HFF-Myc (cell line): ENCODE measurements at places on chromosomes 16 and 17.

GRCh38 chr17:7191571-7192270, 12.6 kb upstream of the ASGR1 start:
- DNase-seq = no peak

GRCh38 chr17:49227436-49228261, 2.9 kb downstream of the PHOSPHO1 start:
- peak; percentile 42 for DNase-seq

GRCh38 chr17:12979246-12979645, 38.6 kb downstream of the ELAC2 start:
- DNase-seq = no peak

DNA sequence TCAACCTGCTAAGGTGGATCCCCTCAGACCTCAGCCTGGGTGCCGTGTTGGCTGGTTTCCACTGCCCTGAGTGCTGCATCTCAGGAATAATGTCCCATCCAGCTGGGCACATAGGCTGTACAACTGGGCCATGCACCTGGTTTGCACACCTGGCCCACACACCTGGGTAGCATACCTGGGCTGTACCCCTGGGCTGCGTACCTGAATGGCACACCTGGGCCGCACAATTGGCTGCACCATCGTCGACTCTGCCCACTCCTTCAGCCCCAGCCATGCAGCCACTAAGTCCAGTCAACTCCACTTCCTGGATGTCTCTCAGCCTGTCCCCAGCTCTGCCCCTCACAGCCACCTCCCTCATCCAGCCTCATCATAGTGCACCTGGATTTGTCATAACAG, 7.9 kb downstream of the SLC5A10 start:
- DNase-seq = no peak

- no peak for DNase-seq
These were observed at the start of gene ABCA9 for GRCh38 chr17:69060822-69061221. ABCA9 (minus strand) TSS chr17:69060927; CDS start chr17:69051126, 9,801 bp downstream.

- no peak for DNase-seq
These were observed 2.6 kb upstream of the KRT36 start for GRCh38 chr17:41492351-41492750.

- DNase-seq = no peak
These were observed 411 bp downstream of the GGT6 start for GRCh38 chr17:4559966-4560365.

DNA sequence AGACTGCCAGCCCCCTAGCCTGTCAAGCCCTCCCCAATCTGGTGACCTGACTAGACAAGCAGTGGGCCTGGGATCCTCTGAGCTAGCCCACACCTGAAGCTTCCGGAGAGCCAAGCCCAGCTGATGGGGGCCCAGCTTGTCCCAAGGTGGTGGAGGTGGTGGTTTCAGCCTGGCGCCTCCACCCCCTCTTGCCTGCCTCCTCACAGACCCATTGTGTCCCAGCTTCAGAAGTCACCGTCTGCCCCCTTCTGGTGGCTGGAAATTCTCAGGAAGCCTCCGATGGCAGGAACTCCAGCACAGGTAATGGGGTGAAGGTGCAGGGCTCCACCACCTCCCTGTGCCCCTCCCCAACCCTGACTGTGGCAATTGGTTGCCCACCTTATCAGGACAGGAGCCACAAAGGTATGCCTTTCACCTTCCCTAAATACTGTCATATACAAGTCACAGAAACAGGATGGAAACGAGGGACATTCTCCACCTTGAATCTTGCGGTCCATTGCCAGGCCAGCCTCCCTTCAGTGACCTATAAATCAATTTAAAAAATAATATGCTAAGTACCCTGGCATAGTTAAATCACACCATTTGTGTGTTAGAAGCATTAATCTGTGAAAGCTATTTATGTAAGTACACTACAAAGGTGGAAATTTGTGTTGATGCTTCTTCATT, 66.0 kb upstream of the ZNF423 start:
- peak; percentile 15 for DNase-seq

DNA sequence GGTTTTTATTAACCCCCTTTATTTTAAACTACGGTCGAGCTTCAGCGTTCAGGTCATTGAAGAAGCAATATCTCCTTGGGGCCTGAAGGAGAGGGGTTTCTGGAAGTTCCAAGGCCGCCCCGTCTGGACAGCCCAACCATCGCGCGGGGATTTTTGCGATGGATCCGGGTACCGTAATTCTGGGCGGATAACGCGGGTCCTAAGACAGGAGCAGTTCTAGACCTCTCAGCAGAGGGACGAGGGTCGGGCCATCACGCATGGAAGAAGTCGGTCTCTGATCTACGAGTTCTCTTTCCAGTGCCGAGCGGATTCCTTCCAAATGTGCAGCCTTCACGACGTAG, 3.6 kb downstream of the BORCS6 start:
- no peak for DNase-seq

GRCh38 chr17:36601303-36602029, at the start of gene MRM1:
MRM1 (plus strand) TSS chr17:36601583; CDS start chr17:36601811, 228 bp downstream.
- peak; percentile 87 for DNase-seq

GRCh38 chr17:48412841-48413240, 17.2 kb downstream of the SKAP1 start:
- DNase-seq = no peak

DNA sequence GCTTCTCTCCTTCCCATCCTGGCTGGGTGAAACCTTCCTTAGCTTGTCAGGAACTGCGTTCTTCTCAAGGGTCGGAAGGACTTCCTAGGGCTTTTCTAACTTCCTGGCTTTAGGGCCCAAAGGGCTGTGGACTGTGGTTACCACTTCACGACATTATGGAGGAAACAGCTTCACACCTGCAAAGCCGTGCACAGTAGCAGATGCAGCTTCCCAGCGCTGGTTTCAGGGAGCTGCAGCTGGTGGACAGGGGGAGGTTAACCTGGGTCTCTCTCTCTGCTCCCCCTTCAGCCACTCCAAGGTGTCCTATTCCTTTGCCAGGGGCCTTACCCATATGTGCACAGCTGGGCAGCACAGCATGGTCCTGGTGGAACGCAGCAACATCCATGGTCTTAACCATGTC, 155.8 kb upstream of the CDC42EP4 start:
- no peak for DNase-seq

- DNase-seq = no peak
These were observed 136.3 kb upstream of the CHMP6 start for GRCh38 chr17:80855196-80855947.

DNA sequence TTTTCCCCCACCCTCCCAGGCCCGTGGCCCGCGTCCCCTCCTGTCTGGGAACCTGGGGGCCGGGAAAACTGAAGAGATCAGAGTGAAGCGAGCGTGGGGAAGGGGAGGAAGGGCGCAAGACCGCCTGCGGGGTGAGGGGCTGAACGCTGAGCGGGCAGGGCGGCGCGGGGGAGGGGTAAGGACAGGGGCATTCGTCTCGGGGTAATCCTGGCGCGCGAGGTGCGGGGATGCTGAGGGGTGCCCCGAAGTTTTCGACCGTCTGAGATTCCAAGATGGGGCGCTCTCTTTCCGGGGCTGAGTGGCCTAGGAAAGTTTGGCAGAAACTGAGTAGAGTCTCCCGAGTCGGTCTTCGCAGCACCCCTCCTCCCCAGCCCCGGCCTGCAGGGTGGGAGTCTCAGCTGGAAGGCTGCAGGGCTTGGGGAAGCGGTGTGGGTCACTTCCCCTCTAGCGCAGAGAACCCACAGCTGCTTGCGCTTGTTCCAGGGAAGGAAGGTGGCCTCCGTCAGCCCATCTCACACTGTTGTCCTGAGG, 555 bp downstream of the TTYH2 start:
- no peak for DNase-seq

DNA sequence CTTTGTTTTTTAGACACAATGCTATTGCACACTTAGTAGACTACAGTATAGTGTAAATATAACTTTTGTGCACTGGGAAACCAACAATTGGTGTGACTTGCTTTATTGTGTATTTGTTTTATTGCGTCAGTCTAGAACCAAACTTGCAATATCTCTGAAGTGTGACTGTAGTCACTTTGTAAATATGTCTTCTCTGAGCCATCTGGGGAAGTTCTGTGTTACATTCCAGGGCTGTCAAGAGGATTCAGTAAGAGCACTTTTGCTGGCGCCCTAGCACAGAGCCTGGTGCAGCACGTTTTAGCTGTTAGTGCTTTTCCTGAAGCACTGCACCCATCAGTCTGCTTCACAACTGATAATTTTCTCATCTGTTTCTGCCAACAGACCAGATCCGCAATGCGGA, 73.2 kb downstream of the NT5M start:
- DNase-seq = no peak

DNA sequence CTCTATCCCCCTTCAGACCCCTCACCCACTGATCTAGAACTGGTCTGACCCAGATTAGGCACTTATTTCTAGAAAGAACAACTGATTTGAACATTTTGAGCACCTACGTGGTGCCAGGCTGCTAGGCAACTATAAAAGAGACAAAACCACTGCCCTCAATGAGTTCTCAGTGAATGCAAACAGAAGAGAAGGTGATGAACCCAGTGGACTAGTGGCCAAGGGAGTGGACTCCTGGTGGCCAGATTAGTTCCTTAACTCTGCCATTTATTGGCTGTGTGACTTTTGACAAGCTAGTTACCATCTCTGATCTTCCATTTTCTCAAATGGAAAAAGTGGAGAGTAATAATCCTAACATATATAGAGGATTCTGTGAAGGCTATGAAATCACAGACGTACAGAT, 259.1 kb upstream of the SALL1 start:
- DNase-seq = no peak

DNA sequence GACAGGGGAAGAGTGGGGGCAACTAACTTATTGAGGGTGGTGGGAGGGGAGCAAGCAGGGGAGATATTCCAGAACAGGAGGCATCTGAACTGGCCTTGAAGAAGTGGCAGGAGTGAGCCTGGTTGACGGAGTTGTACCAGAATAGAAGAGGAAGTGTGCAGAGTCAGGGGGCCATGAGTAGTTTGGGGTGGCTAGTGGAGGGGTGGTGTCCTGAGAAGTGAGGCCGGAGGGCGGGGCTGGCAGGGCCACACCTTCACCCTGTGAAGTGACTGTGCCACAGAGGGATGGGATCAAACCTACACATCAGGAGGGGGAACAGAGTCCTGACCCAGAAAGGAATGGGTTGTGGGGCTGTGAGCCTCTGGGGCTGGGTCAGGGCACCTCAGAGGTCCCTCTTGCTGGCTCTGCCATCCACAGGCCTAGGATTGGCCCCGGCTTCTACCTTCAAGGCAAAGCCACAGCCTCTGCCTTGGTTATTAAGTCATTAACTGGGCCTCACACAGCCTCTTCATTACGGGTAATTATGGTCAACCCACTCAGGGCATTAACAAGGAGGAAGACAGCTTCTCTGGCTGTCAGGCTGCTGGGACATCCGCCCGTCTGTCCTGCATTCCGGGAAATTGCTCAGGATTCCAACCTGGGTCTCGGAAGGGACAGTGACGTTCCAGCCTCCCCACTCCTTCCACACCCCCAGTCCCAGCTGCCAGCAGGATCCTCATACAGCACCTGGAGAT, 12.7 kb downstream of the SPNS2 start:
- no peak for DNase-seq

GRCh38 chr17:15124746-15125145, 140.4 kb downstream of the PMP22 start:
- no peak for DNase-seq

GRCh38 chr17:82752371-82753200, 721 bp downstream of the TBCD start:
- no peak for DNase-seq

DNA sequence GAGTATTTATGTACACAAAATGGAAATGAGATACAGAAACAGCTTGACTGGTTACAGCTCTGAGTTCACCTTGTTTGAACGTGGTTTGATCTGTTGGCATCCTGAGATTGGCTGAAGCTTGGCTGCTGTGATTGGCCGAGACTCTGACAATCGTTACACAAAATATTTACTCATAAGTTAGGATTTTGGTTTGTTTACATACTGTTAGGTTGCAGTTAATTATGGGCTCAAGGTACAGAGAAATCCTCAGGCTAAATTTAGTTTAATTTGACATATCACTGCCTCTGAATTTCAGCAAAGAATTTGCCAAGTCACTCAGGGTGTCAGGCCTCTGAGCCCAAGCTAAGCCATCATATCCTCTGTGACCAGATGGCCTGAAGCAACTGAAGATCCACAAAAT, 227.3 kb downstream of the COPRS start:
- DNase-seq = no peak

- DNase-seq = no peak
These were observed 3.0 kb downstream of the ARHGDIA start for GRCh38 chr17:81867991-81868673.

- no peak for DNase-seq
These were observed 3.4 kb downstream of the PLEKHH3 start for GRCh38 chr17:42673266-42673884.

DNA sequence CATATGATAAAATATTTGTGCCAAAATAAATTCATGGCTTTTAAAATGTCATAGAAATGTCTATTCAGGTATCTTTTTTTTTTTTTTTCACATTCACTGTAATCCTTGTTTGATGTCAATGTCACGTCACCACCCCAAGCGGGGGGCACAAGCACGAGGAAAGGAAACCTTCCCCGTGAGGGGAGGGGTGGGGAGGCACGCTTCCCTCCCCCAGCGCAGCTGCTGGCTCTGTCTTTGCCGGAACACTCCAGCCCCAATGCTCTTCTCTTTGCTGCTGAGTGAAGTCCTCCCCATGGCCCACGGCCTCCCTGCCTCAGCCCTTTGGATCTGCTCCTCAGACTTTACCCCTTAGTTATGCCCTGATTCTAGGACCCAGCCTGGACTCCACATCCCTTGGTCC, 1.5 kb downstream of the SLC35G3 start:
- no peak for DNase-seq

GRCh38 chr17:18184143-18185031, 759 bp downstream of the ALKBH5 start:
- DNase-seq = no peak

DNA sequence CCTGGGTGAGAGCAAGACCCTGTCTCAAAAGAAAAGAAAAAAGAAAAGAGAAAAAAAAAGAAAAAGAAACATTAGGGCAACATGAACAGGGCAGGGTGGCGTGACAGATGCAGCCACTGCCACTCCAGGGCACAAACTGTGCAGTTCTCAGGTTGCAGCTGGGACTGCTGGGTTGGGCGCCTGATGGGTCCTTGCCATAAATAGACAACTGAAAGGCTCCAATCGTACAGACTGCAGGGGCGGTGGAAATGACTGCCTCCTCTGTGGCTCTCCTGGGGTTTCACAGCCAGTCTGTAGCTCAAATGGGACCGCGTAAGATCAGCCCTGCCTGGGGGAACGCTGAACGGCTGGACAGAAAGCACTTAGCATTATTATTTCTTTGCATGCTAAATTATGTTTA, 130.7 kb downstream of the CPPED1 start:
- DNase-seq = no peak

DNA sequence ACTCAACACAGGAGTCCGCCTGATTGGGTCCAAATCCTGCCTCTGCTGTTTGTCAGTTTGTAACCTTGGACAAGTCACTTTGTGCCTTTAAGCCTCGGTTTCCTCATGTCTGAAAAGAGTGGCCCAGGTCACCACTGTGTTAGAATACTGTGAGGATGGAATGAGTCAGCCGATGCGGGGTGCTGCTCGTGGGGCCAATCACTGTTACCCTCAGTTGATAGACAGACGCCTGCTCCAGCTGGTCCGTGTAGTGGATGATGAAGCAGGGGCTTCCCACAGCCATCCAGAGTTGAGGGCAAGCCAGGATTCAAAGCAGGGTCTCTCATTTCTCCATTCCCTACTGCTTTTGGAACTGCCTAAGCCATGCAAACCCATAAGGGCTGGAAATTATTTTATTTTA, 5.8 kb downstream of the FBXL19 start:
- DNase-seq = no peak

GRCh38 chr17:58195518-58196123, 3.1 kb downstream of the EPX start:
- no peak for DNase-seq
